Naive B cell (primary cell): ENCODE measurements at places on chromosomes 11 and 22. TPM values are rescaled to one million over a fixed set of nuclear protein-coding genes. Genes with fewer than 3 reads are reported as not detected.

Gene KCNQ1OT1
- polyA plus RNA-seq, result 0.10 TPM

Gene LDHAL6A
- not detected for polyA plus RNA-seq

Gene HEPACAM
- not detected for polyA plus RNA-seq

Gene MRGPRE
- polyA plus RNA-seq, result not detected

DNA sequence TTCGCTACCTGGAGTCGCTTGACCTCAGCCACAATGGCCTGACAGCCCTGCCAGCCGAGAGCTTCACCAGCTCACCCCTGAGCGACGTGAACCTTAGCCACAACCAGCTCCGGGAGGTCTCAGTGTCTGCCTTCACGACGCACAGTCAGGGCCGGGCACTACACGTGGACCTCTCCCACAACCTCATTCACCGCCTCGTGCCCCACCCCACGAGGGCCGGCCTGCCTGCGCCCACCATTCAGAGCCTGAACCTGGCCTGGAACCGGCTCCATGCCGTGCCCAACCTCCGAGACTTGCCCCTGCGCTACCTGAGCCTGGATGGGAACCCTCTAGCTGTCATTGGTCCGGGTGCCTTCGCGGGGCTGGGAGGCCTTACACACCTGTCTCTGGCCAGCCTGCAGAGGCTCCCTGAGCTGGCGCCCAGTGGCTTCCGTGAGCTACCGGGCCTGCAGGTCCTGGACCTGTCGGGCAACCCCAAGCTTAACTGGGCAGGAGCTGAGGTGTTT, 12.8 kb downstream of the TSKU start:
- DNase-seq, result no peak

- DNase-seq, result no peak
These were observed 2.8 kb downstream of the MFRP start for GRCh38 chr11:119343726-119344125.

- DNase-seq, result no peak
These were observed 553 bp upstream of the USP47 start for GRCh38 chr11:11841116-11841722.

- no peak for DNase-seq
These were observed 561.0 kb downstream of the INSC start for GRCh38 chr11:15675683-15676082.

DNA sequence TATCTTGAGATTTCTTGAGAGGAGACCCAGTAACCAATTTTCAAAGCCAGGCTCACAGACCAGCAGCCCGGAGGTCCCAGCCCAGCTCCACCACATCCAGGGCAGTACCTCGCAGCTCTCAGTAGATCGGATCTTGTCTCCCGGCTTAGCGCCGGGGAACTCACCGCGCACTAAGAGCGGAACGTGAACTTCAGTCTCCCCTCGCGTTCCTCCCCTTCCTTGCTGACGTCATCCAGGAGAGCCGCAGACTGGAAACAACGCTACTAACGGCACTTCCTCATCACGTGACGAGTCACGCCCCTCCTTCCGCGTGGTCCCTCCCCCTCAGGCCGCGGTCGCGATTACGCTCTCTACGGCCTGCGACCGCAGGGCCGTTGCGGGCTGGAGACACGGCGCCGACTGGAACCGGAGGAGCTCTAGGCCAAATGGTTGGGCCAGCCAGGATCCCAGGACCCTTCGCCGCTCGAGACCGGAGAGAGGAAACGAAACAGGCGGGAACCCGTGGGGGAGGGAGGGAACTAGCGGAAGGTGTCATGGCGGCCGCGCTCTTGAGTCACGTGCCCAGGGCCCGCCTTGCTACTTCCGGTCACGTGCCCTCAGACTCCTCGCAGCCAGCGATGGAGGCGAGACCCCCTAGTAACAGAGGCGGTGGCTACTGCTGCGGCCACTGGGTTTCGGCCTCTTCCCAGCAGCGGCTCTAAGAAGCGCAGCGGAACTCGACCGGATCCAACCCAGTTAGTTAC, at the start of the genes GTF2H1 and HPS5:
GTF2H1 (plus strand) TSS at position 599 of the 743 bp plus-strand sequence. CDS start 10,508 bp downstream, outside the sequence.
HPS5 (minus strand) TSS at position 172 of the 743 bp plus-strand sequence. CDS start 4,282 bp downstream, outside the sequence.
- peak; percentile 95 for DNase-seq

- DNase-seq, result peak; percentile 77
These were observed 17.1 kb upstream of the RBM4B start for GRCh38 chr11:66694732-66695207.

DNA sequence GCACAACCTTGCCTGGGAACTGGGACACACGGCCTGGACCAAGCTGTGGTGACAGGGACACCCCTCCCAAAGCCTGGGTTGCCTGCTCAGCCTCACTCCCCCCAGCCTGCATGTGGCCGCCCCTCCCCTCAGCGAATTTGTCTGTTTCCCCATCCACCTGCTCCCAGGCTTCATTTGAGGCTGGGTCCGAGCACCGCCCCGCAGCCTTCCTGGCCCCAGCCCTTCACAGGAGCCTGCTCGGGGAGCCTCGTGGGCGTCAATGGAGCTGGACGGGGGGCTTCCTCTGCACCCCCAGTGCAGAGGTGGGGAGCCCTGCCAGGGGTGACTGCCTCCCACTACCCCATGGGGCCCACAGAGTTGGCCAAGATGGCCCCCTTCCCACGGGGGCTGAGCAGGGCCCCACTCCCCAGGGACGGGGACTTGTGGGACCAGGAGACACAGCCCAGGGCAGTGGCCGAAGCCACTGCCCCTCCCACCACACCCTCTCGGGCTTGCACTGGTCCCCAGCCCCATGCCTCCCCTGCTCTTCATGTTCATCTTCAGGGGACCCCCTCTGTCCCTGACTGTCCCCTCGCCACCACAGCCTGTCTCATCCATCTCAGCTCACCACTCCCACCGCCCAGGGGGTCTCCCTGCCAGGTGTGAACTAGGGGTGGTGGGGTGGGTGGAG, 91.7 kb downstream of the WNT7B start:
- DNase-seq, result no peak
